Tongue (tissue), 3 donors: ENCODE measurements at places on chromosomes 11 and 22.

GRCh38 chr11:129192150-129192549 lies at the start of gene ARHGAP32:
TSS of gene ARHGAP32 (minus strand) at chr11:129192325. CDS start at chr11:129192198, 127 bp downstream.
- peak; percentile 13 for DNase-seq

- DNase-seq, result no peak
Measured at GRCh38 chr11:14544611-14545010, 24.4 kb upstream of the PSMA1 start.

DNA sequence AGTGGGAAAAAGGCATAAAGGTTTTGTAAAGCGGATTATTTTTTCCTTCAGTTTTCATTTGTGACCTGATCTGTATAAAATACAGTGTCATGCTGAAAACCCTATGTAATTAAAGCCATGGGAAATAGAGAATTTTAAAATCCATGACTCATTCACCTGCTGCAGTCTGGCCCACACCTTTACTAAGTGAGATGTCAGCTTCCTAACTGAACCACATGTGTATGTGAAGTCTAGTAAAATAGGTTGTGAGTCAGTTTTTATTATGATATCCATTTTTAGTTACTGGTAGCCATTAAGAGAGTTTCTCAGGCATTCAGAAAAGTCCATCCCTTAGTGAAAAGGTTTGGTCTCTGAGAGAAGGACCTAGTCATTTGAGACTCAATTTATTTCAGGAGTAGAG lies 60.9 kb downstream of the TRIM44 start:
- no peak for DNase-seq

- DNase-seq, result no peak
Measured at GRCh38 chr22:20982563-20982882, 426 bp downstream of the LZTR1 start.

GRCh38 chr11:102620179-102620578 lies 5.0 kb downstream of the MMP20 start:
- no peak for DNase-seq

DNA sequence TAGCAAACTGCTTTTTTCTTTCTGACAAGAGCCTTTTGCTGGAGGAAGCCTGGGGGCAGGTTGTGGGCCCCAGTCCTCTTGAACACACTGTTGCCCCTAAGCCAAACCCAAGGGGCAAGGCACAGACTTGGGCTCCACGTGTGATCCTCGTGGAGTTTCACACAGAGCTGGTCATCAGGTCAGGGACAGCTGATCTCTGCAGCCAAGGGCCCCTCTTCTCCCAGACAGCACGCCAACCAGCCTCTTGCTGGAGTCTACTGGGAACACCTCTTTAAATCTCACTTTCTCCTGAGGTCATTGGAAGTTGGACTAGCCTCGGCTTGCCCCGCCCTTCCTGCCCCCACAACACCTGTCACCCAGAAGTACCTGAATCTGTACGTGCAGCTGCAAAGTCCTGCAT lies 39.8 kb downstream of the C11orf58 start:
- DNase-seq, result no peak

DNA sequence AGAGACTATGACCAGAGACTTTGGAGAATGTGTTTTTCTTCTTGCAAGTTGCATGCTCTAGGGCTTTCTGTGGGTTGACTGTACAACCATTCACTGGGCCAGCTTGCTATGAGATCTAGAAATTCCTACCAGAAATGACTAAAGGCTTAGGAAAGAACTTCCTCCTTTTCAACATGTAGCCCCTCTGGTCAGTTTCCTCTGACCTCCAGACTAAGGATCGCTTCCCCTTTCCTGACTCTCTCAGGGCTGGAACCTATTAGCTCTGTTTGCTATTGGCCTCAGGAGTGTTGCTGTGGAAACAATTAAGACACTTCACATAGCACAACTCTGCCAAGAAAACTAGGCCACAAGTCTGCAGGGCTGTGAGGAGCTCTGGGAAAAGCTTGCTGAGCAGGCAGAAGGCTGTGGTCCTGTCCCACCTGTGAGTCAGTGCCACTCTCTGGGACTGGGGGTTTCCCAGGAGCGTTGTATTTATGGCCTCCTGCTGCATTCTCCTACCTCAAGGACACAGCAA lies 10.7 kb downstream of the CRY2 start:
- peak; percentile 88 for DNase-seq

DNA sequence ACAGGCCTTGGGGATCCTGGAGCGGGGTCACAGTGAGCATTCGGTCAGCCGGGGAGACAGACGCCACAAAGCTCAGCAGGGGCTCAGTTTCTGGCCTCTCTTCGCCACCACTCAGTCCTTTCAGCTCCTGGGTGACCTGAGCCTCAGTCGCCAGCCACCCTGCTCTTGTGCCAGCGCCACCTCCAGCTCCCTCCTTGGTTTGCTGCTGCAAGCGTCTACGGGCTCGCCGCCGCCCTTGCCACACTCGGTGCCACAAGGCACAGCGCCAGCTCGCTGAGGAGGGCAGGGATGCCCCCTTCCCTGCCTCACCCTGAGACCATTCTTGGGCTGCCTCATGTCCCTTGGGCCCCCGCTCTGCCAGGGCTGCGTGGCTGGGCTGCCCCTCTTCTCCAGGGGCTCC lies 1.5 kb upstream of the EEF1G start:
- DNase-seq, result no peak

- DNase-seq, result no peak
Measured at GRCh38 chr11:19958204-19958603, 202.1 kb downstream of the DBX1 start.

DNA sequence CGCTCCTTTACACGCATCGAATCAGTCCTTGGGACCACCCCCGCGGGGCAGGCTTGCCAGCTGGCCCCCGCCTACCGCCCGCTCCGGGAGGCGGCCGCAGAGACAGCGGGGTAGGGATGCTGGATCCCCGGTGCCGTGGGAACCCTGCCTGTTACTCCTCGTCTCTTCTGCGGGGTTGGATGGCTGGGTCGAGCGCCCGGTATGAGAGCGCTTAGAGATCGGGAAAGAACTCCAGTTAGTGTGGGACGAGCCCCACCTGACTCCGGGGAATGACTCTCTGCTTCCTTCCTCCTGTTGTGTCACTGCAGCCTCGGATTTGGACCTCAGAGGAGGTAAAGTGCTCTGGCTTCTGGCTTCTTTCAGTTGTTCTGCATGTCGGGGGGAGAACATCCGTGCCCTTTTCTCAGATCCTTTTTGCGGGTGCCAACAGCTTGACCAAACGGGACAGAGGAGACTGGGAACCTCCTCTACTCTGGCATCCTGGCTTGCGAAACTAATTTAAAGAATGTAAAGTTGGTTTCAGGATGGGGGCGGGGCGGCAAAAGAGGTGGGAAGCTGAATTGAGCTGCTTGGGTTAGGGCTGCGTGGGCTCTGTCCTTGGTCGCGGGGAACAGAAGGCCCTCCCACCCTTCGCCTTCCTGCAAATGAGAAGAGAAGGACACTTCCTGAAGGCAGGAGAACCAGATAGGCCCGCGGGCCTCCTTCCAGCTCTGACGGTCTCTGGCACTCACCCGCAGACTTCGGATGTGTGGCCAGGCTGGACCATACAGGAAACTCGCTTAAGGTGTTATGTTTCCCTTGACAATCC lies 938 bp downstream of the LAYN start:
- peak; percentile 66 for DNase-seq

DNA sequence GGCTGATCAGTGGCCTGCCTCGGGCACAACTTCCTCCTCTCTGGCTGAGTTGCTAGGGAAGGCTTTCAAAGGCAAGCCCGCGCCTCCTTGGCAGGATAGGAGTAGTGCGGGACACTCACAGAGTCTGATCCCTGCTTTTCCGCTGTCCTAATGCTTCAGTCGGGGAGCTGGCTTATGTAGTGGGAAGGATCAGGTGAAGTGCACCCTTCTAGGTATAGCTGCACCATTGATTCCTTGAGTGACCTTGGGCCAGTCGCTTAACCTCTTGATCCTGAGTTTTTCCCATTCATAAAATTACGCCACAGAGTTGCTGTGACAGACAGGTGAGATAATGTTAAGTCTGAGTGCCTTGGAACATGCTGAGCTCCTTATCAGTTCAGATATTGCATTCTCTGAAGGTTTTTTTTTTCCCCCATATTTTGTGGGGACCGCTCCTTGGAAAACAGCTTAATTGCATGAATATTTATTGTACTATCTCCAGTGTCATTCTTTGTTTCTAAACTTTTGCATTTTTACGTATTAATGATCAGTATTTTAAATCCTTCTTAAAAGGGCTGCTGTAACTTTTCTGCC lies 961 bp downstream of the IPO7 start:
- no peak for DNase-seq

DNA sequence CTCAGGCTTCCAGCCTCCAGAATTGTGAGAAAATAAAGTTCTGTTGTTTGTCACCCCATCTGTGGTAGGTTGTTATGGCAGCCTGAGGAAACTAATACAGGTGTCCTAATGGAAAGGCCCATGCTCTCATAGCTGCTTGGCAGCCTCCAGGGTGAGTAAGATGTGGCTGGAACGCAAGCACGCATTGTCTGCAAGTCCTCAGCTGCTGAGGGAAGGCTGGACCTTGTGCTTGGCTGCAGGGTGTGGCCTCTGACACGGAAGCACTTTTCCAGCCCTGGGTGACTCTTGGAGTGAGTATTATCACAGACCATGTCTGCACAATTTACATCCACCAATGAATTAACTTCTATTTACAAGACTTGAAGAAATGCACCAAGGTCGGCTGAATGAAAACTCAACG lies 44.4 kb upstream of the BARX2 start:
- no peak for DNase-seq

DNA sequence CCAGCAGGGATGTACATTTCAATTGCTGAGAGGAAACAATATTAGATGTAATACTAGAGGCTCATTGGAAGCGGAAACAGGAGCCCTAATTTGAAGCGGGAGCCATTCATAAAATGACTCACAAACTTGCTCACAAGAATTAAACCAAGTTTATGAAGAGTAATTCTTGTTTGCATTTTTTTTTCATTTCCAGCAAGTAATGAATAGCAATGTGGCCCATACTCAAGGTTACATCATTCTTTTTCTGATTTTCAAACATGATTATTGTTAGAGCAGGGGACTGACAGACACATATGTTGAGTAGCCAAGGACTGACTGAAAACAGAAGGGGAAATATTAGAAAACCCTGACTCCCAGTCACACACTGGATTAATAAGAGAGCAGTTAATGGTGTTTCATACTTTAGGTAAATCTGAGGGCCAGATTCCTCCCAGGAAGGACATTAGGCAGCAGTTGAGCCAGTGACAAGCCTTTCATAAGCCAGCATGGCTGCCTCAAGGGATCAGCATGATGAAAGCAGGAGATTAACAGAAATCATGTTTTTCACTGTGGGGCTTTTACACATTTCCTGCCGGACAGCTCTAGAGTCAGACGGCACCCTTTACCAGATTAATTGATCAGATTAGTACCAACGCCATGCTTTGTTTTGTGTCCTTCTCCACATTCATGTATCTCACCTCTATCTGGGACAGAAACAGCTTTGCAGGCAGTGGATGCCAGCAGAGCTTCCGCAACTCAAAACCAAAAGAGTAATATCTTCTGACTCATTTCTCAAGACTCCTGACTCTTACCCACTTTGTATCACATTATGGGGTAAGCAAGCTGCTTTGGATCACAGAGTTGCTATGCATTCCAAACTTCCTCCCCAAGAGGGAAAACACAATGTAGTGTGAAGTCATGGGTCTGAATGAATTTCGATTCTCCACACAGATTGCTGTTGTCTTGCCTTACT lies 831.6 kb downstream of the KCNA4 start:
- DNase-seq, result peak; percentile 46

- DNase-seq, result no peak
Measured at GRCh38 chr22:20141186-20142077, 9.4 kb downstream of the CCDC188 start.

DNA sequence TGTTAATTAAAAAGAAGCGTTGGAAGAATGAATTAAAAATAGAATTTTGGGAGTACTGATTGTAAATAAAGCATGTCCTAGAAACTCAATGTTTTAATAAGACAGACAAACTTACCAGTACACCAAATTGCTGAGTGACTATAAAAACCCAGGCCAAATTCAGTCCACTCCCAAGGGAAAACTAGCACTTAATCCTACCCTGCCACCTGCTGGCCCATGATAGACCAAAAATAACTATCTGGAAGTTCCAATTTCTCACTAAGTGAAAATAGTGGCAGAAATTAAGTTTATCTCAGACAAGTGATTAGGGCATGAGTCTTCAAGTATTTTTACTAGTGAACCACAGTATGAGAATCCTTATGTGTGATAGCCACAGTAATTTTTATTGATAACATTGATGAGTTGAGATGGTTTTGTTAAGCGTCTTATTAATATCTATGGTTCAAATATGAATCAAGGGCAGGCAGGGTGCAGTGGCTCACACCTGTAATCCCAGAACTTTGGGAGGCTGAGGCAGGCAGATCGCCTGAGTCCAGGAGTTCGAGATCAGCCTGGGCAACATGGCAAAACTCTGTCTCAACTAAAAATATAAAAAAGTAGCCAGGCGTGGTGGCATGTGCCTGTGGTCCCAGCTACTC lies 9.8 kb upstream of the DDX10 start:
- DNase-seq, result peak; percentile 36

- no peak for DNase-seq
Measured at GRCh38 chr11:11740073-11740702, 101.6 kb upstream of the USP47 start.
